ENCODE measurements at places on chromosomes 2 and 18.

DNA sequence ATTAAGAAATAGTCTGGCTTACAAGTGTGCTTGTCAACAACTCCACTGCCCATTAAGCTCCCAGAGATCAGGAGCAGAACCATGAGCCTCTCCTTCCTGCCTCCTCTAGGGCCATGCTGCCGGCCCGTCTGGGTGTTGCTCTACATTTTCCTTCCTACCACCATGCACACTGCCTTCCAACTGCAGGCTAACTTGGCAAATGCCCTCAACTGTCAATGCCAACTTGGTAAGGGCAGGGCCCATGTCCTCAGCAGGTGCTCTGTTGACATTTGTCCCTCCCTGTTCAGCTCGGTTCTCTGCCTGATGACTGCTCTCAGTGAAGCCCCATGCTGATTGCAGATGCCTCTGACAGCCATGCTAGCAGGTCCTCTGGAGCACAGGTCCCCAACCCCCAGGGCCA, 345.2 kb downstream of the ALK start:
- no peak for DNase-seq

GRCh38 chr18:75827751-75828287, 400.3 kb upstream of the SMIM21 start:
- no peak for DNase-seq

- DNase-seq = no peak
These were observed 103.9 kb upstream of the ACVR1C start for GRCh38 chr2:157732596-157732995.

DNA sequence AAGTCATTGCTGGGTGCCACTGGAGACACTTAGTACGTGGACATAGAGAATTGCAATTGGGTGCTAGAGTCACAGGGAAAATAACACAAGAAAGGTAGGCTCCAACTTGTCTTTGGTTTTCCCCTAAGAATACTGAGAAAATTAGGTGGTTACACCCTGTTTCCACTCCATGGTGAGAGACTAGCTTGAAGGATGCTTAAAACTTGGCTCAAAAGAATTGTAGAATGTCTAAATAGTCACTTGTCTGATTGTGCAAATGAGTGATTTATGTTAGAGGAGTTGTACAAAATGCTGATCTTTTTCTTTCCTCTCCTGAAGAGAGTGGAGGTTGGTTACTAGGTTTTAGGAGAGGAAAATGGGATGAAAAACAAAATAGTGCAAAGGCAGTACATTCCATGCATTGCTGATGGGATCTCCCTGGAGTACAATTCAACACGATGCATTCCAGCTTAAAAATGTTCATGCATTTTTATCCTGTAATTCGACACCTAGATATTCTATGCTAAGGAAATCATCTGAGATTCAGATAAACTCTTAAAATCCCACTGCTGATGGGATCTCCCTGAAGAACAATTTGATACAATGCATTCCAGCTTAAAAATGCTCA, 2.2 kb upstream of the SERPINB12 start:
- no peak for DNase-seq

- no peak for DNase-seq
These were observed 33.5 kb upstream of the MAP4K3 start for GRCh38 chr2:39470580-39470979.

- DNase-seq = no peak
These were observed 221.1 kb upstream of the TPO start for GRCh38 chr2:1192121-1192520.

DNA sequence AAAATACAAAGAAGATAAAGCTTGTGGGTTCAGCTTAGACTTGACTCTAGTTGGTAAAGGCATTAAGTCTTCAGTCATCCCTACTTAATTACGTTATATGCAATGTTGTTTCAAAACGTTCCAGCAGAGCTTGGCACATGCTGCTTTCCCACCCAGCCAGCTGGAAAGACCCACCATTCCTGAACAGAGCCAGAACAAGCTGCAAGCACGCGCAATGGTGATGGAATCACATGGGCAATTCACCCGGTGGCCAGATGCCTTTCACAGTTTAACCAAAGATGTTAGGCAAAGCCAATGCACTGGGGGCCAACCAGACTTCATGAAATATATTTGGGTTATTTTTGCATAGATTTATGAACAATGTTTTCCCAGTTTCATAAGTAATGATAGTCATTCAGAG, 123.4 kb upstream of the CDH20 start:
- no peak for DNase-seq

Data from CD4-positive, alpha-beta T cell (primary cell).